Heart right ventricle (tissue), 16 donors: ENCODE measurements at places on chromosomes 1 and 21.

GRCh38 chr1:168371477-168371876, 90.8 kb downstream of the TBX19 start:
- no peak for DNase-seq

DNA sequence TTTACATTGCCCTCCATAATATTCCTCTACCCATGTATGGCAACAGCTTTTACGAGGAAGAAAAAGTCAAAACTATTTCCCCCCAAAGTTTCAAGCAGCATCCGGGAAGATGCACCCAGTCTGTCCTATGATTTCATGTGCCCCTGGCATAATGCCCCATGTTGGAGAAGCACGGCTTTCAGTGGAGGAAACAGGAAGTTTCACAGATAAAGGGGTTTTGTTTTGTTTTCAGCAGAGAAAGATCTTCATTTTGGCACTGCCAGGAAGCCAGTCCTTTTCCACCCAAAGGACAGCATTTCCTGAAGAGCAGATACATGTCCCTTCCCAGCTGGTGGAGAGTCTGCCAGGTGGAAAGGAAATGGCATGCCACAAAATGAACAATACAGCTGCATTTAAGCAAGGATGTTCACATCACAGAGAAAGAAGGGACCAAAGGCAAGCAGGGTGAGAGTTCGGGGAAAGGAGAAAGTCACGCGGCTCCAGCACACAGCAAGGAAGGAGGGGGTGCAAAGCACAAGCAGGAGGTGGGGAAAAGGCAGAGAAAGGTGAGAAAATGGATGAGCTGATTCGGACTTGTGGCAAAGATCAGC, 95.3 kb upstream of the HIVEP3 start:
- no peak for DNase-seq

DNA sequence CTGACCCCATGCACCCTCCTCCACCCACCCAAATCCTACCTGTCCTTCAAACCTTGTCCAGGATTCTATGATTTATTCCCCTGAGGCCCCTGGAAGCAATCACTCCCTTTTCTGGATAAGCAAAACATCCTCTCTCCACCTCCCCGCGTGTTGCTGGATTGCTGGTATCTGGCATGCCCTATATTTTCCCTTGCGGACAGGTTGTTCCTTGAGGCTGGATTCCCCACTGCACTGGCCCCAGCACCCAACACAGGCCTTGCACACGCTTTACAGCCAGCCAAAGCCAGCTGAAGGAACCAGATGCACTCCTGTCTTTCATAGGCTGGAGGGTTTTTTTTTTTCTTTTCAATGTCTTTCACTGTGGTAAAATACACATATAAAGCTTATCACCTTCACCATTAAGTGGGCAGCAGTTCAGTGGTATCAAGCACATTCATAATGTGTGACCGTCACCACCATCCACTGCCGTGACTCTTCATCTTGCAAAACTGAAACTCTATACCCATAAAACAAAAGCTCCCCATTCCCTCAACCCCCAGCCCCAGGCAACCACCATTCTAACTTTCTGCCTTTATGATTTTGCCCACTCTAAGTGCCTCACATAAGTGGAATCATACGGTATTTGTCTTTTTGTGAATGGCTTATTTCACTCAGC, 50.9 kb downstream of the TOR1AIP2 start:
- DNase-seq = no peak

- DNase-seq = no peak
Measured at GRCh38 chr1:235888119-235888643, 21.5 kb upstream of the LYST start.

DNA sequence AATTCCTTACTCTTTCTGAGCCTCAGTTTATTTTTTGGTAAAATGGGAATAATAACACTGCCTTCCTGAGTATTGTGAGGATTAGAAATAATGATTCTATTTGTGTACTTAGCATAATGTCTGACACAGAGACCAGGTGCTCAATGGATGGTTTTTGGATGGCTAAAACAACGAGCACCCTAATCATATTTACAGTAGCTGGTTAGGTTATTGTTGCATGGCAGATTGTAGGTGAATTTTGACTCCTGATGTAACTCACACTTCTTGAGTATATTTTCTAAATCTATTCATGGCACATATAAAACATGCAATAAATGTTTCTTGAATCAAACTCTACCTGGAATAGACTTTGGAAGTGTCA, 11.9 kb upstream of the DUSP10 start:
- DNase-seq = no peak

DNA sequence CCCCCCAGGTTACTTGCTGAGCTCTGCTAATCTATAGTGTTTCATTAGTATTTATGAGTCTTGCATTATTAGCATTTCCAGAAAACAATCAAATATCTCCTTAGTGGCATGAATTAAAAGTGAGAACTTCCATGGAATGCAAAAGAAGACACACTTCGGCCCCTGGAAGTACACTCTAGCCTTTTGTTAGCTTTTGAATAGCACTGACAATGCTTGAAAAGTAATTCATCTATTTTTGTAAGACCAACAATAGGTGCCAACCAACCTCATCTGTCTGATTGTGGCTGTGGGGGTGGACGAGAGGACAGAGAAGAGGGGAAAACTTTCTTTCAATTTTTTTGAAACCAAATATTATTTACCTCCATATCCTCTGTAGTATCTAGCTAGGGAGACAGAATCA, 27.8 kb downstream of the KIAA0040 start:
- no peak for DNase-seq

GRCh38 chr1:45887156-45887842, 83.9 kb downstream of the MAST2 start:
- no peak for DNase-seq

DNA sequence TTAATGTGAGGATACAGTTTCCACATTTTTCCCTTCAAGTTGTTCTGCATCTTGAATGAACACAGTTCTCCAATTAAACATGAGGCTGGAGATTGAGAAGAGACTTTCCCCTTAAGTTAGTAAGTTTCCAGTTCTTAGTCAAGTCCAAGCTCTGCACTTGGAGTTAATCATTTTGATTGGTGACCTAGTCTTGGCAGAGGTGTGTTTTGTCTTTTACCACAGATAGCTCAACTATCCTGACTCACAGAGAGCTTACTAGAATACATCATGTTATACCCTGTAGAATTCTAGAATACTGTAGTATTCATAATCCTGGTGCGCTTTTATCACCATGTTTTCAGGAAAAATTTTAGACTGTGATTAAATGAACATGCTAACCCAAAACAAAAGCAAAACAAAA, 129.2 kb downstream of the CYYR1 start:
- no peak for DNase-seq

DNA sequence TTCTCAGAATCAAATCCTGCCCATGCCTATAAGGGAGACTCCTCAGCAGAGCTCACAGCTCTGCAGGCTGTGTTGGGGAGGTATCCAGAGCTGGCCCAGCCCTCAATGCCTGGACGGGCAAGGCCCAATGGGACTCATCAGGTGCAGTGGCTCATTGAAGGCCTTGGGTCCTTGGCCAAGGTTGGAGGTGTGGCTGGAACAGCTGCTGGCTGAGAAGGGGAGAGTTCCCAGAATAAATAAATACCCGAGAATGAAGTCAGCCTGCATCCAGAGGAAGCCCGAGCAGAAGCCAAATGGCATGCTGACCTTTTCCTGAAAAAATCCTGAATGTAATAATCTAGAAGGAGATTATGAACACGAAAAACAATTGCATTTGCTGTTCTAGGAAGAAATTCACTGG, 25.2 kb upstream of the IKBKE start:
- DNase-seq = peak; percentile 33

- no peak for DNase-seq
Measured at GRCh38 chr1:95021119-95021518, 51.6 kb downstream of the ALG14 start.

DNA sequence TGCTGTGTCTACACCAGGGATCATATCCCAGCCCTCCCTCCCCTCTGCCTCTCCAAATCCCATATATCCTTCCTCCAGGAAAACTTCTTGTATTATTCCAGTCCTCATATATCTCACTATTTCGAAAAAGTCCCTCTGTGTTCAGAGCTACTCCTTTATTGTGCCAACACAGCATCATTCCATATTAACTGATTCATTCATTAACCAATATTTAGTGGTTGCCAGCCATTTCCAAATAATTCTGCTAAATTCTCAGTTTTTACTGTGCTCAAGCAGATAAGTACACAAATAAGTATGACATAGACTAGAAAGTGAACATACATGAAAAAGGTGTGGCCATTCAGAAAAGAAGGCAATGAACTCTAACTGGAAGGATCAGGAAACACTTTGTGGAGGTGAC, 241.6 kb upstream of the DUSP10 start:
- no peak for DNase-seq

DNA sequence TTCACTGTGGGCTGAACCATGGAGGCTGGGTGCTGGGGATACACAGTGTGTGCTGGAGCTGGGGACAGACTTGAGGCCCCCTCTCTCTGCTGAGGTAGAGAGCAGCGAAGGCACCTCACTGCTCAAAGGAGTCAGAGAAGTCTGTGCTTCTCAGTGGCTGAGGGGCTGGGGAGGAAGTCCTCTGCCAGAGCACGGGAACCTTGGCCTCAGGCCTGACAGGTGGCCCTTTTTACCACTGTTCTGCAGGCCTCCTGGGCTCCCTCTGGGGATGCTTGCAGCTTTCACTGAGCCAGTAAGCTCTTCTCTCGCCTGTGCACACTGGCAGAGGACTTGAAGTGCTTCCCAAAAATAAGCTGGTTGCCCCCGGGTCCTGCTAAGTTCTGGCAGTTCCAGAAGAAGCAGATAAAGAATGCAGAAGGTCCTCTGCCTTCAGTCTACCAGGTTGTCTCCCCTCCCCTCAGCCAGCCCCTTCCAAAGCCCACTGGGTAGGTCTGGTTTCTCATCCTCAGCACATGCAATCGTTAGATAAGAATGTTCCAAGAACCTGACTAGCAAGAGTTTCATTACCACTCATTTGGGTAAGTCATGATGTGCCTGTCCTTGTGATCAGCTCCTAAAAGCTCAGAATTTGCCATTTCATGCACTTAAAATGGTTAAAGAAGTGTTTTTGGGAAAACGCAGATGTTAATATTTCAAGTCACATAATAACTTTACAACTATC, 53.9 kb downstream of the TENT5C start:
- no peak for DNase-seq

DNA sequence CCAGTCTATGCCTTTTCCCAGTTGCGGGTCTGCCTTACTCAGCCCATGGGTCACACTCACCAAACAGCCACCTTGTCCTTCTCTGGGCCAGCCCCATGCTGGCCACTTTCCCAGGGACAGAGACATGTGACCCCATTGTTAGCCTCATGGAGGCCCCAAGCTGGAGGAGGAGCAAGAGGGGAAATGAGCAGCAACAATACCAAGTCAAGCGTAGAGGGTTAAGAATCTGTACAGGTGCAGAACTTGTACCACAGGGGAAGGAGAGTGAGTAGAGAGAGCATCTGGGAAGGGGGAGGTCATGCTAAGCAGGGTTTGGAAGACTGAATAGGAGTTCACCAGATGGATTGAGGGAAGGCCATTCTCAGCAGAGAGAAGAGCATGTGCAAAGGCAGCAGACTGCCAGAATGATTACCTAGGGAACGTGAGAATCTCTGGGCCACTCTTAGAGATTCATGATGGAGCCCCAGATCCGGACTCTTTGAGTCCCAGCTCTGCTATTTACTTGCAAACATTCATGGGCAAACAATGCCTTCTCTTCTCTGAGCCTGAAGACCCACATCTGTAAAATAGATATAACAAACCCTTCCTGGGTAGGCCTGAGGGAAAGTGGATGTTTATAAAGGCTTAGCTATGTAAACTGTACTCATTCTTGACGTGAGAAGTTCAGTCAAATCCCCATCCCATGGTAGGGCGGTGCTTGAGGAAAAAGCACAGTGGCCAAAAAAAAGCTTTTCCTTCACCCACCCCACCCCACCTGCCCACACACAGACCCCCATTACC, 2.8 kb upstream of the SLC2A1 start:
- DNase-seq = no peak

GRCh38 chr1:231634323-231635013, 7.9 kb downstream of the DISC1 start:
- DNase-seq = no peak

- peak; percentile 19 for DNase-seq
Measured at GRCh38 chr1:107963601-107964335, 1.2 kb downstream of the VAV3 start.

DNA sequence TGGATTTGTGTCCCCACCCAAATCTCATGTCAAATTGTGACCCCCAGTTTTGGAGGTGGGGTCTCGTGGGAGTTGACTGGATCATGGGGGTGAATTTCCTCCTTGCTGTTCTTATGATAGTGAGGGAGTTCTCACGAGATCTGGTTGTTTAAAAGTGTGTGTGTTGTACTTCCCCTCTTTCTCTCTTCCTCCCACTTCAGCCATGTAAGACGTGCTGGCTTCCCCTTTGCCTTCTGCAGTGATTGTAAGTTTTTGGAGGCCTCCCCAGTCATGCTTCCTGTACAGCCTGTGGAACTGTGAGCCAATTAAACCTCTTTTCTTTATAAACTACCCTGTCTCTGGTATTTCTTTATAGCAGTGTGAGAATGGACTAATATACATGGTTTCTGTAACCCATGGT, 64.6 kb downstream of the RHOU start:
- no peak for DNase-seq

GRCh38 chr1:234531151-234531635, 52.2 kb upstream of the TARBP1 start:
- peak; percentile 64 for DNase-seq

DNA sequence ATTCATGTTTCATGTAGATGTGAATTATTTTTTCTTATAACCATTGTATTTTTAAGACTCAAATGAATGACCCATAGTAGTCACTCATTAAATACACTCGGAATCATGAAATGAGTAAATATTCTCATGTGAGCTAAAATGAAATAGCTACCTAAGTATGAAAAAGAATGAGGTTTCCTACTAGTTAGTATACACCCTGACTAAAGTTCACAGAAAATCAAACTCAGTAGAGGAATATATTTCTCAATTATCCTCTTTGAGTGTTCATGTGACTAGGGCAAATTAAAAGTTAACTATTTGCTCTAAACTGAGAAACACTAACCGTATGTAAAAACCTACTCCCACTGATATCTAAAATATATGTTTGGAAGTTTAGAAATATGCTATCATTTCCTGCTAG, 187.8 kb downstream of the BRINP3 start:
- DNase-seq = no peak

DNA sequence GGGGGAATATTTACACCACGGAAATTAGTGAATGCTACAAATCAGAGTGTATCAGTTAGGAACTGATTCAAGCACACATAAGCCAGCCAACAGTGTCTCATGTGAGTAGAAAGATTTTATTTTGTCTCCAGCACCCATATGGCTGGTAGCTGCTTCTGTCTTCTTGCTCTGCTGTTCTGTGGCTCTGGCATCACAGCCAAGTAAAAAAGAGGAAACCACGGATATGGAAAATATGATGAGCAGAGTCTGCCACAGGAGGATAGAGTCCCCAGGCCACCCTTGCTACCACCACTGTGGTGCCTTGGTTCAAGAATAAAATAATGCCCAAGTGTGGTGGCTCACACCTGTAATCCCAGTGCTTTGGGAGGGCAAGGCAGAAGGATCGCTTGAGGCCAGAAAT, 53.6 kb upstream of the SPOCD1 start:
- DNase-seq = no peak

- DNase-seq = no peak
Measured at GRCh38 chr1:30889511-30889910, 19.0 kb downstream of the SDC3 start.
